Peyer's patch (tissue), 4 donors: ENCODE measurements at places on chromosomes 4 and X.

DNA sequence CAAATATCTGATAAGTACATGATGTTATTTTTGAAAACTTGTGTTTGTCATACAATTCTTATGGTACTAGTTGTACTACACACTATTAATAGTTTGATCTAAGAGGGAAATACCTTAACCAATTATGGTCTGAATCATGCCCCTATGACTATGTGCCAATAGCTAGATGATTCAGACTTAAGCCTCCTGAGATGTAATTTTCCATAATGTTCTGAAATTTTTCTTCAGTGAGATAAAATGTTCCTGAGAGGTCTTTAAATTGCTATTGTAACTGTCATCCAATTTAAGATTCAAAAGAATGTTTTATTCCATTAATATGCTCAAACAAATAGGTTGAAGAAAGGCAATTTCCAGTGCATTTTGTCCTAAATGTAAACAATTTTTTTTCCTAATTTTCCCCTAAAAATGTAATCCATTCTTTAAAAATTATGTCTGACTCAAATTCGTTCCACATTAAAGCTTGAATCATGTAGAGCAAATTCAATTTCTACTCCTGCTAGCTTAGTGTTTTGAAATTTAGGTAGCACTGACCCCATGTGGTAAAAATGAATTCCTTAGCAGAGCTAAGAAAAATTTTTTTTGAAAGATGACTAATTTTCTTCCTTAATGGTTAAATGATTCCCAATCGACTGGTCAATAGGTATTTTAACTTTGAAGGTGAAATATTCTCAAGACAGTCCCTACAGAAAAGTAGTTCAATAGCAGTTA is 49.1 kb downstream of the APOOL start:
- no peak for DNase-seq

DNA sequence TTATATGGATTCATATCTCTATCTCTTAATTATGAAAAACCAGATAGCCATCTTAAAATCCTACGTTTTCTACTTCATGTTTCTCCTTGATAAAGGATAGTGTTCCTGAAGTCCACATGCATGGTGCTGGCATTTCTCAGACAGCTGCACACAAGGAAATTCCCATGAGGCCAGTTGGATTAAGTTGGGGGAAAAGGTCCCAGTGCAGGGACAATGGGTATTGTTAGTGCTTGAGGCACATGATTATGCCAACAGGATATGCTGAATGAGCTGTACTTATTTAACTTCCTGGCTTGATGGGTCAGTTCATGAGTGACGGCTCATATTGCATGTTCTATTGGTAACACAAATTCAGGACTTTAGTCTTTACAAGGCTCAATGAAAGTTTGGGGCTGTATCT is 913.9 kb upstream of the NDST4 start:
- DNase-seq: no peak

DNA sequence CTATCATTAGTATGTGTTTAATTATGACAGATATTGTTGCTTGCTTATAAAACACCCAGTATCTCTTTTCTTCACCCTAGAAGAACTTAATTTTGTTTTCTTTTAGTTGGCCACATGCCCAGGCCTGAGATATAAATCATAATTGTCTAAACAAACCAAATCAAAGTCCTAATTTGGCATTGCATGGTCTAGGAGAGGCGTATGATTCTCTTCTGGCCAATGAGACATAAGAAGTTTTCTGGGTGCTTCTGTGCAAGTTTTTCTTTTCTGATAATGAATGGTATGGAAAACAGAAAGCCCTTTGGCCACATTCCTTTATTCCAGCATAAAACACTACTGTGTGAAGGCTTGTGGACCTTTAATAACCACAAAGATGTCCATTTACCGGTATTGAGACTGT is 192.9 kb upstream of the CTSO start:
- DNase-seq: no peak

DNA sequence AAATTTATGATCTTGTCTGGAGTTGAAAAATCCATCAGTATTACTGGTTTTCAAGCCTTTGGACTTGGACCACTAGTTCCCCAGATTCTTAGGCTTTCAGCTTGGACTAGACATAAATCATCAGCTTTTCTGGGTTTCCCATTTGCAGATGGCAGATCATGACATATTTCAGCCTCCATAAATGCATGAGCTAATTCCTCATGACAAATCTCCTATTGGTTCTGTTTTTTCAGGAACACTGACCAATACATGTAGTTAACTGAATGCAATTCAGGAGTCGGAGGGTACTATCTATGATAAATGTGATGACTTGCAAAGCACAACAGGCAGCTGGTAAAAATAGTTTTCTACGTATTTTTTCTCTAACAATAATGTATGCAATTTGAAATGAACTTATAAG is 635.6 kb downstream of the TRAM1L1 start:
- no peak for DNase-seq

- no peak for DNase-seq
Measured at GRCh38 chr4:85407546-85407945, 67.4 kb upstream of the ARHGAP24 start.

DNA sequence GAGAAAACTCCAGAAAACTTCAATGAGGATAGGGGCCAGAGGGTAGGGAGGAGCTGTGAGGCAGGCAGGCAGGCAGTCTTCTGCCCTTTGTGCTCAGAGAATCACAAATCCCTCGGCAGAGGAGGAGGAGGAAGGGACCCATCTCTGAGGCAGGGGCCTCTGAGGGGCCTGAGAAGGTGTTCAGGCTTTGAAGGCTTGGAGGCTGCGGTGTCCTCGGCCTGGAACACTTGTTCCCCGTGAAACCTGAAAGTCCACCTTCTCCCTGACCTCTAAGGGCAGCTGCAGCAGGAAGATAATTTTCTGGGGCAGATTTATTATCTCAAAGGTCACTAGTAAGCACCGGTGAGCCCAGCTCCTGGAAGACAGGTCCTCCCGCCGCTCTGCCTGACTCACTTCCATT is 200.3 kb upstream of the BCOR start:
- DNase-seq: no peak

DNA sequence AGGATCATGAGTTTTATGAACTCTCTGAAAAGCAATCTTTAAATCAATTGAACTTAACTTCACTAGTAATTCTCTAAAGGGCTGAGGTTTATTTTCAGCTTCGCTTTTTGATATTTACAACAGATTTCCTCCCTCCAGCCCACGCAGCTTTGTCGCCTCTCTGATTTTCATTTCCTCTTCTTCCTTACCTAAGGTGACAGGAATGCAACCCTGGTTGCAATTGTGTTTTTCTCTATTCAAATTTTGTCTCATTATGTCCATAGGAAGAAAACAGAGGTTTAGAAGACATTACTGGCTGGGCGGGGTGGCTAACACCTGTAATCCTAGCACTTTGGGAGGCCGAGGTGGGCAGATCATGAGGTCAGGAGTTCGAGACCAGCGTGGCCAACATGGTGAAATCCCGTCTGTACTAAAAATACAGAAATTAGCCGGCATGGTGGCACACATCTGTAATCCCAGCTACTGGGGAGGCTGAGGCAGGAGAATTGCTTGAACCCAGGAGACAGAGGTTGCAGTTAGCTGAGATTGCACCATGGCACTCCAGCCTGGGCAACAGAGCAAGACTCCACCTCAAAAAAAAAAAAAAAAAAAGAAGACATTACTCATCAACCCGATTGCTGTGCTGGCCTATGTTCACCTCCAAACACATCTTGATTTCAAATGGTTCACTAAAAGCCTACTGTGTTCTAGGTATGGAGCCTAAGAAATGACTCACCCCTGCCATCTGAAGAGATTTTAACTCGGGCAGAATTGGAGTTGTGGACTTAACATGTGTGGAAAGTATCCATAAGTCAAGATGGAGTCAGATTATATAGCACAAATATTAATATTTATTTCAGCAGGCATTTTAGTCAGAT is 36.8 kb downstream of the VSIG4 start:
- DNase-seq: no peak

- DNase-seq: no peak
Measured at GRCh38 chrX:105515561-105515960, 295.1 kb upstream of the TEX13A start.

DNA sequence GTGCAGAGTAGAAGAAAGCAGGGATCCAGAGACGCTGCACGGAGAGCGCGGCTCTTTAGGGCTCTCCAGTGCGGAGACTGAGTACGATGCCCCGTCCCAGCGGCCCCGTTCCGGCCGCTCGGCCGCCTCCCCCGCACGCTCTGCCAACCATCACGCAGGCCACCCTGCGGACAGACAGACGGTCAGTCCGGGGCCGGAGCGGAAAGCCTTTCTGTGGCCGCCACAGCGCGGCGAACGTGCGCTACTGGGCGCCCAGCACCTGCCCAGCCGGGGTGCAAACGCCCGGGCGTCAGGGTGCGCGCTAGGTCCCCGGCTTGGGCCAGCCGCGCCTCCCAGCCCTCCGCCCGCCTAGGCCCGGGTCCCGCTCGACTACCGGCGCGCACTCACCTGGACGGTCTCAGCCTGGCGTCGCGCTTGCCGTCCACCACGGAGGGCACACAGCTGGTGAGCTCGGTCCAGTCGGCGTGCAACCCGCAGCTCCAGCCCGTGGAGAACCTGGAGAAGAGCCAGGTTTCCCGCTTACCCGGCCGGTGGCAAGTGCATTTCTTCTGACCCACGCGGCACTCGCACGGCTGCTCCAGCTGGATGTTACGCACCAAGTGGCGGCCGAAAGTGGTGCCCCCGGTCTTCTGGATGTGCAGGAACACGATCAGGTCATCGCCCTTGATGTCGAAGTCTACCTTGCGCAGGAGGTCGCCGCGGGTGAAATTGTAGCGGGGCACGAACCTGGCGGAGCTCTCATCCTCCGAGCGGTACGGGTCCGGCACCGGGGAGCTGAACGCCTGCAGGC is 1.8 kb downstream of the HS6ST2 start:
- no peak for DNase-seq

DNA sequence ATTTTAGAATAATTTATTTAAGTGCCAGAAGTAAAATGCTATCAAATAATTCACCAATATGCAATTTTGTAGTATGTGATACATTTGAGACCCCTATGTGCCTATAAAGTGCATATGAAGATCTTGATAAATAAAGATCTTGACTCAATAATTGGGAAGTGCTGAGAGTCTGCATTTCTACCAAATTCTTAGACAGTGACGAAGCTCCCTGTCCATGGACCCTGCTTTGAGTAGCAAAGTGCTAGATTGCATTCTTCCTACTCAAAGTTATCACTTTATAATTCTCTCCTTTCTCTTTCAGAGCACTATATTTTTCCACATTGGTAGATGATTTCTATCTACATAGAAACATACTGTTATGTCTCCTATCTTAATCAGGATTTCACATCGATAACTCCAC is 1393.9 kb downstream of the ARAP2 start:
- no peak for DNase-seq

DNA sequence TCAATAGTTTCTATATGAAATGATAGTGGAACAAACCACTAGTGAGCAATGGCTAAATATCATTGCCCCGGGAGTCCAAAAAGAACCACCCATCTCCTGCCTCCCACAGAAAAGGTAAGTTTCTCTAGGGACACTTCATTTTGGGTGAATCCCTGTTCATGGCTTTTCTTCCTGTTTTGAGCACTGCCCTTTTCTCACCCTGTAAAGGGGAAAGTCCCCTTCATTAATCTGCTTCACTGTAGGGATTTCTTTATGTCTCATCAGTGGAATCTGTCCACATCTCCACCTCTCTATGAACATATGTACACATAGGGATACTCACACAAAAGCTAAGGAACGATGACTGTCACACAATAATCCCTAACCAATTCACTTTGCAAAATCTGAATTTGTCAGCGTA is 28.6 kb downstream of the MAGED4 start:
- no peak for DNase-seq

- peak; percentile 48 for DNase-seq
Measured at GRCh38 chr4:2009651-2010233, 968 bp upstream of the NELFA start.

DNA sequence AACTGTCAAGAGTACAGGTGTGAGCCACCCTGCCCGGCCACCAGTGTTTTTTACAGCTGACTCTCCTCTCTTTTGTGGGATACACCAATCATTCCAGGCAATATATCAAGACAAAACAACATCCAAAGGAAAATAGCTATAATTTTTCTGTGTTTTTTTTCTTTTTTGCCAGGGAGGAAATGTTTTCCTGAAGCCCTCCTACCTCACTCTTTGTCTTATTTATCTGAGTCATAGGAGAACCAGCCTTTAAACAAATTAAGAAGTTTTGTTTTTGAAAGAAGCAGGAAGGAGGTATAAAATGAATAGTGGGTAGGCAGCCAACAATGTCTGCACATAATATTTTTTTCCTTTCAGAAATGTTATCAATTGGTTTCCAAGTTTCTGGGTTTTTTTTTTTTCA is 493.9 kb downstream of the CCSER1 start:
- no peak for DNase-seq

- DNase-seq: no peak
Measured at GRCh38 chr4:17817027-17817426, 6.2 kb downstream of the NCAPG start.

DNA sequence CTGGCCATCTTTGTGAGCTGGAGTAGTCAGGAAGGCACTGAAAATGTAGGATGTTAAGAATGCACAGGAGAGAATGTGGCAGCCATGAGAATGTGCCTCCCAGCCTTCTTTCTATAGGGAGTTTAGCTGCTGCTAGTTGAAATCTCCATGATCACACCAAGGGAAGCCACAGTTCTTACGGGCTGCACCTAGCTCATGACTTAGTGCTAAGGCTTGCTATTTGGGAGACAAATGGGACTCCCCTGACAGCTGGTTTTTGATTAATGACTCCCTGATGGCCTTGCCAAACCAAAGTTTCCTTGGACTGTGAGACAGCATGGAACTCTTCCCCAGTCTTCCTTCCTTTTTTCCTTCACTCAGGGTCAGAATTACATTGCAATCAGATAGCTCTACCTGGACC is 9.2 kb downstream of the CTSO start:
- no peak for DNase-seq

DNA sequence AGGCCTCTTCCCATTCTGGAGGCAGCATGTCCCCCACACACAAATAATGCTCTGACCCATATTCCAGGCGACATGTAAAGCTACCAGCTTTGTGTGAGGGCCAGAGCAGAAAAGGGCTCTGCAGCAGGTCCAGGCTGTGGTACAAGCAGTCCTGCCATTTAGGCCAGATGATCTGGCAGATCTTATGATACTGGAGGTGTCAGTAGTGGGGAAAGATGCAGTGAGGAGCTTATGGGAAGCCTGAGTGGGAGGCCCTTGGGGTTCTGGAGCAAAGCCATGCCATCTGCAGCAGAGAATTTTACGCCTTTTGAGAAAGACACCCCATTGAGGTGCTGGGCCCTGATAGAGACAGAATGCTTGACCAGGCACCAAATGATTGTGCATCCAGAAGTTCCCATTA is 7.7 kb downstream of the SYN1 start:
- no peak for DNase-seq

DNA sequence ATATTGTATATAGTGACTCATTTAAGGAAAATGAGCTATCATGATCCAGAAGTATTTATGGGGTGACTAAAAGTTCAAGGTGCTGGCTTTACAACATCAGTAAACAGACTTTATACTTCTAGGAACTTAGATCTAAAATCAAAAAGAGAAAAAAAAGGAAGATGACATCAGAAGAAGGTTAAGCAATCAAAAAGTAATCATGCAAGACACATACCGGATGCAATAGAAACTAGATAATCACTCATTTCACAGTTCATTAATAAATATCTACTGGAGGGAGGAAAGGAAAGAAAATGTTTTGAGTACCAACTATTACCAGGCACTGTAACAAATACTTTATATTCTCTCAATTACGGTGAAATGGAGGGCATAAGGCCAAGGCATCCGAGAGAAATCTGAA is 276.4 kb downstream of the SPRY1 start:
- DNase-seq: no peak
